ENCODE measurements at places on chromosomes 6 and 20.

DNA sequence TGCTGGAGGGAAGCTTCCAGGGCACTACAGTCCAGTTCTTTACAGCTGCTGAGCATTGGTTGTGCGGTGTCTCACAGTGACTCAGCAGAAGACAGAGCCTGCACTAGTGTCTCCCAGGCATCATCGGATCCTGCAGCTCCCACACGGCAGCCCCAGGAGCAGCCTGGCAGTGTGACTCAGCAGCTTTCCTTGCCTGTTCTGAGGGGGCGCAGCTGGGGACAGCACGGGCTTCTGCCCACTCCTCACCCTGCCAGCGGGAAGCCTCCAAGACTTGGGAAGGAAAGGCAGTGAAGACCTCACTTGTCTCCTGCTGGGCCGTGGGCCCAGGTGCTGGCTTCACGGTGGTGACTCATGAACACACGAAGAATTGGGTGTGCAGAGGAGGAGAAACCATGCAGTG is 165.4 kb downstream of the SYNDIG1 start:
- no peak overlapping the region for H3K27ac ChIP-seq
- no peak overlapping the region for H3K4me3 ChIP-seq
- DNase-seq: no peak
- no peaks in the 10 kb centered on the region for H3K27me3 ChIP-seq

- no peaks in the 10 kb centered on the region for H3K36me3 ChIP-seq
- no peak for DNase-seq
- H3K27me3 ChIP-seq: no peaks in the 10 kb centered on the region
- H3K4me1 ChIP-seq: no peaks in the 10 kb centered on the region
- H3K4me3 ChIP-seq: no peak overlapping the region
These were observed 5.9 kb downstream of the KHDRBS2 start for GRCh38 chr6:62280099-62280498.

GRCh38 chr6:143536461-143536865 is 24.9 kb upstream of the FUCA2 start:
- H3K36me3 ChIP-seq: no peaks in the 10 kb centered on the region
- DNase-seq: peak; percentile 75
- H3K27ac ChIP-seq: peak overlapping the region; percentile 94
- peaks cover 3% of the 10 kb centered on the region for H3K4me1 ChIP-seq
- H3K4me3 ChIP-seq: peak overlapping the region; percentile 49

GRCh38 chr20:10090588-10091166 is 55.9 kb downstream of the ANKEF1 start:
- no peak for DNase-seq
- H3K36me3 ChIP-seq: no peaks in the 10 kb centered on the region
- no peaks in the 10 kb centered on the region for H3K4me1 ChIP-seq
- no peaks in the 10 kb centered on the region for H3K27me3 ChIP-seq

DNA sequence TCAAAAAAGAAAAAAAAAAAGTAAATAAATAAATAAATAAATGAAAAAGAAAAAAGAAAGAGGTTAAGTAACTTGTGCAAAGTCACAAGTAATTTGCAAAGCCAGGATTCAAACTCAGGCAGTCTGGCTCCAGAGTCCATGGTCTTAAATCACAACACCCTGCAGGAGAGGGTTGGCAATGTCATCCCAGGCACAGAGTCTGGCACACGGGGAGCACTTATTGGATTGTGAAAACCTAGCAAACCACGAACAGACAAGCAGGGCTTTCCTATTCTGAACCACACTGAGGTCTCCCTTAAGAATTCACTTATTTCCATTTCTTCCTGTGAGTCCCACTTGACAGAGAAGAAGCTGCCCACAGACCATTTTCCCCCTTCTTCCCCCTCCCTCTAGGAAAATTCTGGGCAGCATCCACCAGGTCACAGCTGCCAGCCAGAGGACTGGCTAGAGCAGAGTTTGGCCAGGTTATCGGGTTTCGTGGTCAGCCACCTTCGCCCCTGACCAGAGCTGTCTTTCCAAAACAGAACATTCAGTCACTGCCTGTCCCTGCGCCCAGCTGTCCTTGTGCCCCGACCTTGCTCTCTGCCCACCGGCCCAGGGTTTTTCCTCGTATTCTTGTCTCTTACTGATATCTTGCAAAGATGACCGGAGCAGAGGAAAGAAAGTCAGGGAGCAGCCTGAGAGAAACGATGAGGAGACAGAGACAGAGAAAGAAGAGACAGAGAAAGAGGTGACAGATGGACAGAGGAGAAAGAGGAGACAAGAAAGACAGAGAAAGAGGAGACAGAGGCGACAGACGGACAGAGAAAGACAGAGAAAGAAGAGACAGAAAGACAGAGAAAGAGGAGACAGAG is 106.4 kb upstream of the PTPN1 start:
- no peak overlapping the region for H3K4me3 ChIP-seq
- no peak overlapping the region for H3K27ac ChIP-seq
- DNase-seq: no peak
- no peaks in the 10 kb centered on the region for H3K36me3 ChIP-seq
- H3K4me1 ChIP-seq: no peaks in the 10 kb centered on the region
- H3K27me3 ChIP-seq: no peaks in the 10 kb centered on the region

DNA sequence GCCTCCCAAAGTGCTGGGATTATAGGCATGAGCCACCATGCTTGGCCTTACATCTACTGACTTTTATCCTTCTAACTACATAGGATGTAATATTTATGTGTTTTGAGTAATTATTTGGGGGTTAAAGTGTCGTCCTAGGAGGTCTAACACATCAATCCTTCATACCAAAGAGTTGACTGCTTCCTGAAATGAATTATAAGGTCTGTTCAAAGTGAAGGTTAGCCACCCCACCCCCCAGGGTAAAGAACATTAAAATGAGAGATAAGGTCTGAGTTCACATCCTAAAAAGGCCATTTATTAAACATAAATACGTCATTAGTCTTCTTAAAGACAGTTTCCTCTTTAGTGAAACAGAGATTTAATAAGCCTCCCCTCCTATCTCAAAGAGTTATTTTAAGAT is 33.8 kb downstream of the TNFAIP3 start:
- no peak for DNase-seq
- no peak overlapping the region for H3K4me3 ChIP-seq
- no peaks in the 10 kb centered on the region for H3K36me3 ChIP-seq
- H3K27me3 ChIP-seq: no peaks in the 10 kb centered on the region
- H3K4me1 ChIP-seq: no peaks in the 10 kb centered on the region

GRCh38 chr20:19921284-19921793 is 95.8 kb upstream of the NAA20 start:
- peaks cover 13% of the 10 kb centered on the region for H3K4me1 ChIP-seq
- no peak overlapping the region for H3K4me3 ChIP-seq
- no peak overlapping the region for H3K27ac ChIP-seq
- no peaks in the 10 kb centered on the region for H3K36me3 ChIP-seq

DNA sequence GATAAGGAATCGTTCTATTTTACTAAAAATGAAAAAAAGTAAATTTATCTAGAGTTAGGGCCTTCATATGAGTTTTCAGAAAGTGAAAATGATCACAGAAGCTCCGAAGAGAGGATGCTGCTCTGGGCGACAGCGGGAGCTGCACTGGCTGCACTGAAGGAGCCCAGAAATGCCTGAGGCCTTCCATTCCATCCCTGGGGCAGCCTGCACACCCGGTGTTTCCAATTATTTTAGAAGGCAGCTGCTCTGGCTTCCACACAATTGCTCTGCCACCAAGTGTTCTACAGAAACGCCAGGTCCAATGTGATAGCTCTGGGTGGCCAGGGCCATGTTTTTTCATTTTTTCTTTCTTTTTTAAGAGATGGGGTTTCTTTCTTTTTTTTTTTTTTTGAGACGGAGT is 3.6 kb downstream of the DTNBP1 start:
- no peaks in the 10 kb centered on the region for H3K4me1 ChIP-seq
- DNase-seq: no peak
- H3K27me3 ChIP-seq: no peaks in the 10 kb centered on the region
- H3K36me3 ChIP-seq: no peaks in the 10 kb centered on the region
- H3K4me3 ChIP-seq: no peak overlapping the region
- no peak overlapping the region for H3K27ac ChIP-seq

- H3K4me3 ChIP-seq: no peak overlapping the region
- no peaks in the 10 kb centered on the region for H3K36me3 ChIP-seq
- H3K4me1 ChIP-seq: peaks cover 18% of the 10 kb centered on the region
- DNase-seq: no peak
These were observed 103.7 kb upstream of the TMEM170B start for GRCh38 chr6:11433860-11434259.

GRCh38 chr6:101776919-101777350 is 383.4 kb downstream of the GRIK2 start:
- H3K4me1 ChIP-seq: no peaks in the 10 kb centered on the region
- H3K27me3 ChIP-seq: no peaks in the 10 kb centered on the region
- no peak overlapping the region for H3K27ac ChIP-seq
- H3K4me3 ChIP-seq: no peak overlapping the region

DNA sequence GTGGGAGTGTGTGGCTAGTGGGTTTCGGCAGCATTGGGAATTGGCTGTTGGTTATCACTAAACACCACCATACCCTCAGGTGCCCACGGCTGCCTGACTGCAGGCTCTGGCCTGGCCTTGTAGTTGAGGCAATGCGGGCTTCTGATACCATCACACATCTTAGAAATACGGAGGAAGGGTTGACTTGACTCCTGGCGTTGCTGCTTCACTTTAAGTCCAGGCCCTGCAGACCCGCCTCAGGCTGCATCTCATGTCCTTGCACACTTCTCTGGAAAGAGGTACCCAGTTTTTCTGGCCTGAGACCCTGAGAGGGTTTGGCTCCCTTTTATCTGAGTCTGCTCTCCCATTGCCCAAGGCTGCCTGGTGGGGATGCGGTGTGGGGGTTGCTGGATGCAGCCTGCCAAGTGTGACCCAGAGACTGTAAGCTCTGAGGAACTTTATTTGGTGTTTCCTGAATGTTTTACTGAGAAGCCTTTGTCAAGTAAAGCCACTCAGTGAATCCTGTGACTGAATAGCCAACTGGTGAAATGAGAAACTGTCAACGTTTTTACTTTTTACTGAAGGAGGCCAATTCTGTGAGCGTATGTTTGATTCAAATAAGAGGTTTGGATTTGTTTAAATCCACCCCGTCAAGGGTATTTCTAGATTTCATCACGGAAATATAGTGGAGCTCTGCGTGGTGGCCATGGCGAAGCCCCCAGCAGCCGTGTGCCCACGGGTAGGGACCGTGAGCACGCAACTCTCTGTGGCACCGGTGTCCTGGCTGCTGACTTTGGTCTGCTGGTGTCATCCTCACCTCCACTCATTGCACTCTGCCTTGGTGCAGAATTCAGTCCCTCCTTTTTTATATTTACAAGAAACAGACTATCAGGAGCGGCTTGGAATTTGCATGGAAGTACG is 160.1 kb downstream of the DTNBP1 start:
- no peaks in the 10 kb centered on the region for H3K27me3 ChIP-seq
- no peak overlapping the region for H3K27ac ChIP-seq
- H3K4me1 ChIP-seq: peaks cover 12% of the 10 kb centered on the region
- peaks cover 42% of the 10 kb centered on the region for H3K36me3 ChIP-seq
- no peak for DNase-seq
- H3K4me3 ChIP-seq: no peak overlapping the region
